ENCODE measurements at places on chromosomes 5 and 9.

DNA sequence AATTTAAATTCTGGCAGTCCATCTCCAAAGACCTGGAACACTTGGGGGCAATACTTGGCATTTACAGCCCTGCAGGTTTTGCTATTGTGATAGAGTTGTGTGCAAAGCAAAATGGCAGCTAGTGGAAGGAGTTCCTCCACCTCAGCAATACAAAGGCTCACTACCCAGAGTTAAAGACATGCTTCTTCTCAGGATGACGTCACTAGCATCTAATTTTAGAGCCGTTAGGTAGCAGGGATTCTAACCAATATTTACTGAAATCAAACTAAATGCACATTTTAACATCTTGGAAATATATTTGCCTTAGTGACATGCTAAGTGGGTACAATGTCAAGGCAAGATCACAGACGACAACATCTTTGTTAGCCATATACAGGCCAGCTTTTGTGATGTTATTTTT lies 261.6 kb downstream of the MAN2A1 start:
- no peak for DNase-seq

- no peak for DNase-seq
Observed at GRCh38 chr9:104984121-104984520, 56.2 kb upstream of the ABCA1 start.

GRCh38 chr9:136985027-136985602 lies 2.3 kb downstream of the LCNL1 start:
- DNase-seq: no peak

- no peak for DNase-seq
Observed at GRCh38 chr5:58628626-58629025, 45.8 kb downstream of the RAB3C start.

DNA sequence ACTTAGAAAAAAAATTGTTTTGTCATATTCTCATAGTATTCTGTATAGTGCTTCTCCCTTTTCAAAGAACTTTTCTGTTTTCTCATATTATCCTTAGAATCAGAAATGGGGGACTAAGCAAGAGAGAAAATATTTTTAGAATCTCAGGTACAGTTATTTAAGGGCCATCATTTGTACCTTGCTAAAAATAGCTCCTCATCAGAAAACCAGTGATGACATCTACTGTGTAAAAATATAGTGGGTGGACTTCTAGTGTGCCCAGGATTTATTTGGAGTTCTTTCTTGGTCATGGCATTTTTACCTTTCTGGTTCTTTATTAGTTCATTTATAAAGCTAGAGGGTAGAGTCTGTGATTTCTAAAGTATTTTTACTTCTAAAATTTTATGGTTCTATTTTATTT lies 82.5 kb downstream of the CSNK1G3 start:
- no peak for DNase-seq

GRCh38 chr9:120891245-120891883 lies 14.4 kb upstream of the PHF19 start:
- peak; percentile 59 for DNase-seq

GRCh38 chr5:81417052-81417451 lies 23.1 kb upstream of the ACOT12 start:
- DNase-seq: no peak

DNA sequence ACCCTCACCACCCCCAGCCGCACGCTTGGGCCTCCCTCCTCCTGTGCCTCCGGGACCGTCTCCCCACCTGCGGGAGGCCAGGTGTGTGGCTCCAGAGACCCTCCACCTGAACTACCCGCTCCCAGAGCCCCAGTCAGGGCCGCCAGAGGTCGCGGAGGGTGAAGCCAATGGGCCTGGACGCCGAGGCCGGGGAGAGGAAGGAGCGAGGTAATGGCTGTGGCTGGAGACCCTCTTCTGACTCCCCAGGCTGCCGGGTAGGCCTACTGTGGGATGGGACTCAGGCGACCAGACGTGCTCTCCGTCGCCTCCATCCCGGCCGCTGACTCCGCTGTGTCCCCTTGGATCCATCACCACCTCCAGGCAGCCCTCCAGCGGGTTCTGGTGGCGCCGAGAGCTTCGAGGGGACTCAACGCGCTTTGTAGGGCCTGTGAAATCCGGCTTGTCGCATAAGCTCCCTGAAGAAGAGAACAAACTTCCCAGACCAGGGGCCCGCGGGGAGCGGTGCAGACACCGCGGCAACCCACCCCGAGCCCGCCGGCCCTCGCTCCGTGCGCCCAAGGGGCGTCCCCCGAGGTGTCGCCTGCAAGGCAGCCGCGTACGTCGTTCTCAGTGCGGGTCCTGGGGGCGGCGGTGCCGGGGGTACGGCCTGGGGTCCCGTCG lies 12.6 kb downstream of the IRX2 start:
- no peak for DNase-seq

- no peak for DNase-seq
Observed at GRCh38 chr9:101572316-101572715, 22.5 kb downstream of the PPP3R2 start.

DNA sequence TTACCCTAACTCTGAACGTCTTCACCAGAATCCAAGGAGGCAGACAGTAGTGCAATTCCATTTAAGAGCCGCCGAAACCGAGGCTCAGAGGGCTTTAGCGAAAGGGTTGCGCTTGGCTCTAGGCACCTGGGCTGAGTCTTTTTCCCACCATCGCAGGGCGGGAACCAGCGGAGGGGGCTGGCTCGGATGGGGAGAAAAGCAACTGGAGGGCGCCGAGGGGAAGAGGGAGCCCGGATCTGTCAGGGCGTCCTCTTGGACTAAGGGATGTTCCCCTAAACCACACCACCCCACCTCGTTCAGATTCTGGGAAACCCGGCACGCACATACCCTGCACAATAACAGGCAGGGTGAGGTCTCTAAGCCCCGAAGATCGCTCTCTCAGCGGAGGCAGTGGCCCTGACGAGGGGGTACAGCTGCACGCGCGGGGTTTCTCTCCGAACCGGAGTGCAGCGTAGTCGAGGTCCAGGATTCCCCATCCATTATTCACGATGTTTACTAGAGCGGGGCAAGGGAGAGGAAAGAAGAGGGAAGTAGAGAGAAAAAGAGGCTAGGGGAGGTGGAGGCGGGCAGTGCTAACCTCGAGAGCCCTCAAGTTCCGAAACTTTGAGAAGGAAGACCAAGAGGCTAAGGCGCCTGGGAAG lies 1.3 kb upstream of the POU4F3 start:
- no peak for DNase-seq

GRCh38 chr5:126744836-126745235 lies 32.1 kb upstream of the LMNB1 start:
- DNase-seq: no peak

DNA sequence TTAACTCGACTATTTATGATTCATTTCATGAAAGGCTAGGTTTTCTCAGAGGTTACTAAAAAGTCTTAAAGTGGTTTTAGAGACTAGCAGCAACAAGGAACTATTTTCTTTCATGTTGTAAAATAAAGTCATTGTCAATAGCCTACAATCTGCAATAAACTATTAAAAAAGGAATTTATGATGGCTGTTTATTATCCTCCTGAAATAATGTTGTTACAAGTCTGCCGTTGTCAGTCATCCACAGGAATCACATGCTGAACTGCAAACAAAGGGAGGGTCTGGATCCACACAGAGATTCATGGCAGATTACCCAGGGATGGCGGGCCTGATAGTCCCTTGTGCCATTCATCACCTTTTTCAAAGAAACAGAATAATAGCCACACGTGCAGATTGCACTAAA lies 49.2 kb downstream of the TMEM174 start:
- no peak for DNase-seq

GRCh38 chr9:18111146-18111545 lies 362.8 kb upstream of the ADAMTSL1 start:
- DNase-seq: no peak

- DNase-seq: no peak
Observed at GRCh38 chr9:21465859-21466518, 16.1 kb downstream of the IFNE start.

DNA sequence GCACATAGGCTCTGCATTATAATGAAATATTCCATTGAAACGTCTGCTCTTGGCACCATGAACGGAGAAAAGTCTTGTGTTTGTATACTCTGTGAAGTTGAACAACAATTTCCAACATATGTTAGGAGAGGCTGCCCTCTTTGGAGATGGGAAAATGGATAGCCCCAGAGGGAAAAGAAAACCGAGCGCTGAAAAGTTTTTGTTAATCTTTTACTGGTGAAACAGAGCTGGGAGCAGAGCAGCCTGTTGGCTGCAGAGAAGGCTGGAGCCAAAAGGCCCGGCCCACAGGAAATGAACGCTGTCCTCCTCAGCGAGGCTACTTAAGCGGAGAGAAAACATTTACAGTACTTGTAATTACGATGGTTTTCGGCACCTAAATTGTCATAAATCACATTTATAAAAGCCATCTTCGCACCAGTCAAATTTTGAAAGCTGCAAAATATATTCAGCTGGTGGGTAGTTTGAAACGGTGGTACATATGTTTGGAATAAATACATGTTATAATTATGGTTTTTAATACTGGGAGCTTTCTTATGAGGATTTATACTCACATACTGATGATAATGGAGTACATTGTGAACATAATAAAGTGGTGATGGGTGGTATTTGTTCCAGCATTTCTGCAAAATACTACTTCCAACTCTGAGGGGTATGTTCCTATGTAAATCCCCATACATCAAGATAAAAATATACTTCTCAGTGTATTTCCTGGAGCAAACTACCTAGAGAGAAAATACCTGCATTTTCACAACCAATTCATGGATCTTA lies 129.6 kb upstream of the CNTLN start:
- no peak for DNase-seq

GRCh38 chr9:96513622-96514021 lies 63.7 kb downstream of the HABP4 start:
- DNase-seq: no peak

GRCh38 chr9:16572005-16572734 lies 298.3 kb downstream of the BNC2 start:
- DNase-seq: no peak

DNA sequence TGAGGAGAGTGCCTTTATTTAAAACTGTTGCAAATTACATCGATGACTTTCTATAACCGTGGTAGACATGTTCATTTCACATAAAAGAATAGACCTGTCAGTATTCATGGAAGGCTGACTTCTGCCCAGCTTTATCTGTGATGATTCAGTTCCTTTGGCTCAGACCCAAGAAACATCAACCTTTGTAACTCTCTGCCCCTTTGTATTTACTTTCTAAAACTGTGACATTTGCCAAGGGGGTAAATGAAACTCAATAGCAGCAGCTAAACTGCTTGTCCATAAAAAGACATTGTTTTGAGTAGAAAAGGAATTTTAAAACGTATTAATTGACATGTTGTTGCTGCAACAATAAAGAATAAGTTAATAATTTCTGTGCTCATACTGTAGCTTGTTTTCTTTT lies 137.8 kb upstream of the ANKH start:
- DNase-seq: no peak

DNA sequence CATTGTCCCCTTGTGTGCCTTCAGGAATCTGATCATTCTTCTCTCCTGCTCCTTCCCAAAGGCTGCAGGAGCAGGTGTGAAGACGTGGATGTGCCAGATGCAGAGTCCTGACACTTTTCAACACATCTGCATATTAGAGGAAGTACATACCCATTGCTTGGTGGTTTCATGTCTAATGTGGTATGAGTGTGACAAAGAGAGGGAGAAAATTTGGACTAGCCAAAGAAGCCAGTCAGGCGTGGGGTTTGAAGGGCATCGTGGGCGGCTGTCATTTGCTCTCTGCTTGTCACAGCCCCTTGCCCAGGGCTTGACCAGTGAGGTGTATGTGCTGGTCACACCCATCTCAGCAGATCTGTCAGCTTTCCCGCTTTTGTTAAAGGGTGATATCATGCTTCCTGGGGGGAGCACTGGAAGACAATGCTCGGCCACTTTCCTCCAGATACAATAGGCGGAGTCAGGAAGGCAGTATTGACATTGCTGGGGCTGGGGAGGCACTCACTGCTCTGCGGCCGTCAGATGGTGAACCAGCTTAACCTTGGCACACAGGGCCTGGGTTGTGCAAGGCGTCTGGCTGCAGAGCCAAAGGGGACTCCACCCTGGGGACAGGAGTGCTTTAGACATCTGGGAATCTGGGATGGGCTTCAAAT lies 8.6 kb downstream of the TEK start:
- no peak for DNase-seq

GRCh38 chr9:15328946-15329345 lies 21.9 kb upstream of the TTC39B start:
- DNase-seq: no peak

DNA sequence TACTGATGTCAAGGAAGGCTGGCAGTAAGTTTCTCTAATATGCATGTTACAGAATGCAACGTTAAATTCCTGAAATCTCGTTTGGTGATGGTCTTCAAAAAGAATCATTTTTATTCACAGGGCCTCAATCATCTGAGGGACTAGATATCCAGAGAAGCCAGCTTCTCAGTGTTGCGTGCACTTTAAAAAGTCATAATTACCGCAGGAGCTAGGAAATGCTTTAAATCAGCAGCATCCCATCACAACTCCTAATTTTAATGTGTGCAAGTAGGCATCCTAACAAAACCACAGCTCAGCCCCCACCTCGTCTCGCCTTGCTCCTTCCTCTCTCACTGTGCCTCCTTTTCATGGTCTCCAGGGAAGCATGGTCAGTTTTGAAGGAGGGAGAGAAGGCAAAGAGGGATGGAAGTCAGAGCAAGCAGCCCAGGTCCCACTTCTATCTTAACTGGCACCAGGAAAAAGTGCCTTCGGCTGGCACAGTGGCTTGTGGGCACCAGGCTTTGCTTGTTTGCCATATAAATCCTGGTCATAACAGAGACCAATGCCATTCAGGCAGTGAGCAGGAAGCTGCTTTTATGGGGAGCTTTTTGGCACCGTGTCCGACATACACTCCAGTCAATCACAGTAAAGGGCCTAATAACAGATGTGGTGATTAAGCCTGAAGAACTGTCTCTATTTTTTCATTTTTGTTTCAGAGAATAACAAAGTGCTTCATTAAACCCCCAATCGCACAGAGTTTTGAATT lies 21.4 kb downstream of the MEGF10 start:
- DNase-seq: no peak

- no peak for DNase-seq
Observed at GRCh38 chr5:7392693-7393024, 3.3 kb upstream of the ADCY2 start.

DNA sequence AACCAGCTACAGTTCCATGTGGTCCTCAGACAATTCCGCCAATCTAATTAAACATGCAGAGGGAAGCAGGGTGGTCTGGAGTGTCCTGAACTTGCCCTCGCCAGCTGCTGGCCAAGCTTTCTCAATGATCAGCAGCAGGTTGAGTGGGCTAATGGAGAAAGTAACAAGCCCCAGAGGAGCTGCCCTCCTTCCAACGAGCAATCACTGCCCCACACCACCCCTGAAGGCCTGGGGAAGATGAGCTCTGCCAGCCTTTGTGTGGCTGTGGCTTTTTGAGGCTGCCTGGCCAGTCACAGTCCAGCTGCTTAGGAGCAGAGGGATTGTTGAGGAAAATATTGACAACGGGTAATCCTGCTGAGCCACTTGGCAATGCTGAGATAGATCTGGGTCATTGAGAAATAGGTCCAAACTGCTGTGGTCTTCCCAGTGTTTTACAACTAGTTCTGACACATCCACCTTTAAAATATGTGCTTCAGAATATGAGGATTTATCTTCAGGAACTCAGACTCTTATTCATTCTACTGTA lies 107.3 kb downstream of the CD180 start:
- DNase-seq: no peak

GRCh38 chr9:108108280-108108851 lies 618.8 kb upstream of the KLF4 start:
- no peak for DNase-seq

GRCh38 chr5:168693297-168693696 lies 114.1 kb upstream of the PANK3 start:
- DNase-seq: no peak

GRCh38 chr5:143182901-143183820 lies 220.3 kb downstream of the NR3C1 start:
- DNase-seq: no peak

GRCh38 chr9:102642651-102643050 lies 352.5 kb upstream of the CYLC2 start:
- no peak for DNase-seq

All from activated naive CD4-positive, alpha-beta T cell (primary cell).